ENCODE measurements at places on chromosomes 1 and 21. TPM values are rescaled to one million over a fixed set of nuclear protein-coding genes. Genes with fewer than 3 reads are reported as not detected.
A peak's percentile ranks its signal among the peaks of the same experiment; 100 is the strongest.

DNA sequence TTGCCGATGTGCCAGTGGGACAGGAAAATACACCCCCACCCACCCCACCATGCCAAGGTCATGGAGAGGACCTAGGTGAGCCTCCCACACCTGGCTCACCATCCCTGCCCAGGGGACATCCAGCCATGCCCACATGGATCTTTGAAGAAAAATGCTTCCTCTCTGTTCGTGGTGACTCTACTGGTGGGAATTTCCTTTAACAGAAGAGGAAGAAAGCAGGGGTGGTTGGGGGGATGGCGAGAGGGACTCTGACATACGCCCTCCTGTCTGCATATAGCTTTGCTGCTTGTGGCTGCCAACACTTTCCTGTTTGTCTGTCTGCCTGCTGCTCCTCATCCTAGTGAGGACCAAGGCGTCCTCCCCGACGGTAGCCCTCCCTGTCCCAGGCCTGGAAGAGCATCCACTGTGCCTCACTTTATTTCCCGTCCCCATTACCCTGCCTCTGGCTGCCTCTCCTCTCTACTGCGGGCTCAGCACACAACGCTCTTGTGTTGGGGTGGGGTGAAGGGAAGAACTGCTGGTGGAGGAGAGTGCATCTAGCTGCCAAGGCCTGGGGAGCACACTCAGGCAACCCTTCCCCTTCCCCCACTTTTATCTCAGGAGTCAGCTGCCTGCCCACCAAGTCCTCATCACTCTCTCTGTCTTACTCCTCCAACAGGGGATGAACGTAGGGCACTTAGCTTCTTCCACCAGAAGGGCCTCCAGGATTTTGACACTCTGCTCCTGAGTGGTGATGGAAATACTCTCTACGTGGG lies 2.5 kb downstream of the SEMA4A start:
- DNase-seq: no peak

The WDR47 gene
- total RNA-seq: 91.6 TPM

GRCh38 chr1:86581231-86581630 lies 34.4 kb downstream of the CLCA4 start:
- DNase-seq: no peak

The GJB3 gene
- not detected for total RNA-seq

DNA sequence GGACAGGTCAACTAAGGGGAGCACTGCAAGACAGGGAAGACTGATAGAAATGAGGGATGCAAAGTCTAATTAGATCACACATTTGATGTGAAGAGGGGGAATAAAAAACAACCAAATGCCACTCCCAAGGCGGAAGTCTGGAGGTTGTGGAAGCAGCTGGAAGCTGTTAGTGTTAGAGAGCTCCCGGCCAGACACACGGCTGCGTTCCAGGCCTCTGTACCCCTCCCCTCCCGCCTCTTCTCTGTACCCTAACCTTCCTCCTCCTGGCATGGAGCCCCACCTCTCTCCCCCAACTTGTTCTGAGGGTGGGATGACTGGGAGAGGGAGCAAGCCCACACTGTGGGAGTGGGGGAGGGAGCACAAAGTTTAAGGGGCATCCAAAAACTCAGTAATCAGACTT lies 67.0 kb downstream of the PLEKHA6 start:
- no peak for DNase-seq

DNA sequence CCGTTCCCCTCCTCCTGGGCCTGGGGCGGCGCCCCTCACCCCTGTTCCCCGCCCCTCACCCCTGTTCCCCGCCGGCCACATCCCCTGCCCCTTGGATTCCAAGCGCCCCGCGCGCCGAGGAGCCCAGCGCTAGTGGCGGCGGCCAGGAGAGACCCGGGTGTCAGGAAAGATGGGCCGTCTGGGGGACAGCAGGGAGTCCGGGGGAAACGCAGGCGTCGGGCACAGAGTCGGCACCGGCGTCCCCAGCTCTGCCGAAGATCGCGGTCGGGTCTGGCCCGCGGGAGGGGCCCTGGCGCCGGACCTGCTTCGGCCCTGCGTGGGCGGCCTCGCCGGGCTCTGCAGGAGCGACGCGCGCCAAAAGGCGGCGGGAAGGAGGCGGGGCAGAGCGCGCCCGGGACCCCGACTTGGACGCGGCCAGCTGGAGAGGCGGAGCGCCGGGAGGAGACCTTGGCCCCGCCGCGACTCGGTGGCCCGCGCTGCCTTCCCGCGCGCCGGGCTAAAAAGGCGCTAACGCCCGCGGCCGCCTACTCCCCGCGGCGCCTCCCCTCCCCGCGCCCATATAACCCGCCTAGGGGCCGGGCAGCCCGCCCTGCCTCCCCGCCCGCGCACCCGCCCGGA lies at the start of gene TP73:
TP73 (plus strand) TSS at position 587 of the 618 bp plus-strand sequence. CDS start 29,850 bp downstream, outside the sequence.
- peak; percentile 74 for DNase-seq

The FHL3 gene
- 6.1 TPM for total RNA-seq

- DNase-seq: no peak
Measured at GRCh38 chr1:203663294-203663693, 36.7 kb downstream of the ATP2B4 start.

- no peak for DNase-seq
Measured at GRCh38 chr21:43021756-43022600, 47.6 kb downstream of the PKNOX1 start.

GRCh38 chr1:21652937-21653743 lies 16.0 kb downstream of the RAP1GAP start:
- DNase-seq: no peak

DNA sequence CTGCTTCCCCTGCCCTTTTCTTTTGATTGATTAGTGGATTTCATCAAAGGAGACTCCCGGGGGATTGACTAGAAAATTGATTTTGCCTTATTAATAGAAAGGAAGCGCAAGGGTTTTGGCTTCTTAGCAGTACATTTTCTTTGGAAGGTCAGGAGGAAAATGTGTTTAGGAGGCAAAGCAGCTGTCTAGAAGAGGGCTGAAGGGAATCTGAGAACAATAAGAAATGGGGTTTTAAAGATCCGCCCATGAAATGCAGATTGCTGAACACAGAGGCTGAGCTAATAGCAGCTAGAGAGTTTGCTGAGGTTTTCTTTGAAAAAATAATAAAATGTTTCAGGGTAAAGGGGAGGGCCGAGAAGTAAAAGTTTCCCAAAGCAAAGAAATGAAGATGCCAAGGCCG lies 4.9 kb downstream of the SERTAD4 start:
- DNase-seq: no peak

DNA sequence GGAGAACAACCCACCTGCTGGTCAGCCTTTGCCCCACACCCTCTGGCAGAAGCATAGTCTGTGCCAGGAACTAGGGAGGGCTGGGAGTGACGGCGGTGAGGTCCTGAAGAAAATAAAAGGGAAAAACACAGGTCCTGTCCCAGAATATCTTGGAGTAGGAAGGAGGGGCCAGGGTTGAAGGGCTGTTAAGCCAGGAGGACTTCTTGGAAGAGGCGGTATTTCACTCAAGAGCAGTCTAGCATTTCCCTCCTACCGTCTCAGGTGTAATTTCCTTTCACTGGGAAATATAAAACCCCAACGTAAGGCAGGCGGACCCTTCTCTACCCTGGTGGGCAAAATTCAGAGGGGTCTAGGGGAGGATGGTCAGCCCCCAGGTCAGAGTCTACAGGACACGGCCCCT lies 72.7 kb upstream of the TTC34 start:
- DNase-seq: no peak

The ZNF593OS gene
- total RNA-seq: 1.5 TPM

GRCh38 chr1:5622412-5622811 lies 369.8 kb downstream of the NPHP4 start:
- DNase-seq: no peak

- no peak for DNase-seq
Measured at GRCh38 chr1:77538956-77539518, 143.4 kb downstream of the ZZZ3 start.

DNA sequence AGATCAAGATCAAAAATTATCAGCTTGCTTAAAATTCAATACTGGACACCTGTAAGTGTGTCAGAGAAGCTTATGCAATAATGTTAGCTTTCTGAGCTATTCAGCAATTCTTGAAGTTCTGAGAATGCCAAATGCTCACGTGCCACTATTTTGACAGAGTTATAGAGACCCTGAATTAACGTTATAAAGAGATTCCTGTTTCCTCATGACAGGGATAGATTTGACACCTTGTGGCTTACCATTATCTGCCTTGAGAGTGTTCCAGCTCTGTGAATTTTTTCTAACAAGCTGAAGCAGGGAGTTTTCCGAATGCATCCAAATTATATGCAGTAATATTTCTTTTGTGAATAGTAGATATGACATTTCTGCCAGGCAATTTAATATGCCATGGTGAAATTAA lies 781.6 kb downstream of the ADGRL2 start:
- no peak for DNase-seq

DNA sequence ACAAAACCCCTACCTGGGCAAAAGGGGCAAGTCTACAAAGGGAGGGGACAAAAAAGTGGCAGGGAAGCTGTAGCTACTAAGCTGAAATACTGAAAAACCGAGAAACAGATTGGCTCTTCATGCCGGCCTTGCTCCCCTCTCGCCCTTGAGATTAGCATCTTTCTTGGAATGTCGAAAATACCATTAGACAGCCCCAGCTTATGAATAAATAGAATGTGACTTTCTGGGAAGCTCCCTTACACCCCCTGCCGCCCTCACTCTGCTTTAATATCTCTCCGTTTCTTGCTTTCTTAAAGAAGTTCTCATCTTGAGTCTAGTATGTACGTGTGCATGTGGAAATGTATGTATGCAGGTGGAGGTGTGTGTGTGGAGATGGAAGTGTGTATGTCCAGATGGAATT lies 14.1 kb downstream of the TRAF3IP3 start:
- DNase-seq: no peak

DNA sequence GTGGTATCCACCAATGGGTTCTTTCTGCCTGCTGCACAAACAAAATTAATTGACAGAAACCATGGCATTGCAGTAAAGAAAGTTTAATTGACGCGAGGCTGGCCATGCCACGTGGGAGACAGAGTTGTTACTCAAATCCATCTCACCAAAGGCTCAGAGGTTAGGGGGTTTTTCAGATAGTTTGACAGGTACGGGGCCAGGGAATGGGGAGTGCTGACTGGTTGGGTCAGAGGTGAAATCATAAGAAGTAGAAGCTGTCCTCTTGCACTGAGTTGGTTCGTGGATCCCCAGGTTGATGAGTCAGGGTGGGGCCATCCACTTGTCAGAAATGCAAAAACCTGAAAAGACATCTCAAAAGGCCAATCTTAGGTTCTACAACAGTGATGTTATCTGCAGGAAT lies 941 bp upstream of the TBCE start:
- DNase-seq: no peak

- DNase-seq: no peak
Measured at GRCh38 chr1:63590166-63590560, 3.0 kb upstream of the PGM1 start.

The PTGFRN gene
- 40.5 TPM for total RNA-seq

DNA sequence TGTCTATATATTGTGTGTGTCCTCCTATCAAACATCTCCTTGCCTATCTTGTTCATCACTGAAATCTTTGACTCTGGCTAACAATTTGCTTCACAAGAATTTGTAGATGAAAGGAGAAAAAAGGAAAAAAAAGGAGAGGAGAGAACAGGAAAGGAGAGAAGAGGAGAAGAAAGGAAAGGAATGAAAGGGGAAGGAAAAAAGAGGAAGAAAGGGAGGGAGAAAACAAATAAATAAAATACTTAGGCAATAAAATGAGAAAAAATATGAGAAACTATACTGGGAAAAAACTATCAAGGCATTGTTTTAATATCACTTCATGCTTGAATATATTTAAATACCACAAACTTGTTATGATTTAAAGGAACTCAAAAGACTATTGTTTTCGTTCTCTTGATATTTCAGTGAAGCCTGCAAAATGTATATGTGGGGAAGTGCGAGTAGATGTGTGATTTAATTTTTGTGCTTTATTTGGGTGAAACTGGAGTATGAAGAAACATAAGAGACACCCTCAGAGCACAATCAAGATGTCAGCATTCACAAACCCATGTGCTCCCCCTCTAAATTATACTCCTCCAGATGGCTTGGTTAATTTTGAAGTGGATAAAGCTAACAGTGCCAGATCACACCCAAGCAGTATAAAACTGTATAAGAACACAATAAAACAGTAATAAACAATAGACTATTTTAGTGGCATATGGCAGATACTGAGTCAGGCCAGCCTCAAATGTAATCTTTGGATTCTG lies 205.7 kb upstream of the SAMSN1 start:
- DNase-seq: no peak

The LCE1C gene
- total RNA-seq: not detected

GRCh38 chr1:66380452-66381212 lies 153.3 kb upstream of the SGIP1 start:
- DNase-seq: no peak

The GBP3 gene
- total RNA-seq: 0.82 TPM

The SLAMF7 gene
- not detected for total RNA-seq

DNA sequence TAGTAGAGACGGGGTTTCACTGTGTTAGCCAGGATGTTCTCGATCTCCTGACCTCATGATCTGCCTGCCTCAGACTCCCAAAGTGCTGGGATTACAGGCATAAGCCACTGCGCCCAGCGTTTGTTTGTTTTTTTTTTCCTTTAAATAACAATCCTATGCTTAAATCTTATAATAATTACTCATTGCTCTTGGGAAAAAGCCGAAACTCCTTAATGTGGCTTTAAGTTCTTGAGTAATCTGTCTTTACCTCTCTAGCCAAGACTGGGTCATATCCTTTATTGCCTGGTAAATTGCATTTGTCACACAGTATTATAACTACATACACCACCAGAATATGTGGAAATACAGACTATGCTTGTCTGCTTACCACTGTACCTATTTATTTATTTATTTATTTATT lies 97.1 kb downstream of the MACF1 start:
- DNase-seq: no peak

The DMRTA2 gene
- not detected for total RNA-seq

DNA sequence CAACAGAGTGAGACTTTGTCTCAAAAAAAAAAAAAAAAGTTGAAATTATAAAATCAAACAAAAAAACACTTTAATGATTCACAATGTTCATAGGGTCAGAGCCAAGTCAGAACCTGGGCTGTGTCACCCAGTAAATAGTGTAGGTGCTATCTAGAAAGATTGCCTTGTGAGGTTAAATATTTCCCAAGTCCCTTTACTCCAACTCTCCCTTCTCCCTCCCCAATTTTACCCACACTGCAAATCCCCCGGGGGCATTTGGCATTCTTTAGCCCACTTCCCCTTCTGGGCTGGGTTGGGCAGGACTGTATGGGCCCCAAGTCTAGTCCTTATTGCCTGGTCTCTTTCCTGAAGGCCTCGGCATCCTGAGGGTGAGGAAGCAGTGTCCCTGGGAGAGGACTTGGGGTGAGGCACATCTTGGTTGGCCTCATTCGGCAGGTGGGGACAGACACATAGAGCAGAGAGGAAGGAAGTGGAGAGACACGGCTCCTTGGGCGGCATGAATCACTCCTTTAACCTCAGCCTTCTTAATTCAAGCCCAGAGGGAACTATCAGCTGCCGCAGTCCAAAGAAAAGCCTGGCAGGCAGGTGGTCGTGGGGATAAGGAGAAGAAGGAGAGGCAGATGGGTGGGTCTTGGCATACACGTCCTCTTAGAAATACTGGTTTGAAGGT lies 8.2 kb downstream of the ADORA1 start:
- DNase-seq: no peak

DNA sequence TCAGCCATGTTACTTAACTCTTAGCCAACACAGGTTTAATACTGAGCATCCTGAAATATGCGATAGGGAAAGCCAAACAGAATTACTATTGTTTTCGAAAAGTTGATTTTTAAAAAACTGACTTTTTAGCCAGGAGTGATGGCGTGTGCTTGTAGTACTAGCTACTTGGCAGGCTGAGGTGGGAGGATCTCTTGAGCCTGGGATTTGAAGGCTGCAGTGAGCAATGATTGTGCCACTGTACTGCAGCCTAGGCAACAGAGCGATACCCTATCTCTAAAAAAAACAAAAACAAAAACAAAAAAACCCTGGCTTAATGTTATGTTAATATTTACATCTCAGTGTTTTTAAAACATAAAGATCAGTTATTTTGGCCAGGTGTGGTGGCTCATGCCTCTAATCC lies 16.7 kb downstream of the NMNAT1 start:
- no peak for DNase-seq

The DISP3 gene
- 55.6 TPM for total RNA-seq

The KRTAP13-2 gene
- not detected for total RNA-seq

The HNRNPU gene
- 402 TPM for total RNA-seq

Measured in cerebellum (tissue), 4 donors.